ENCODE measurements at places on chromosomes 6 and 20. TPM values are rescaled to one million over a fixed set of nuclear protein-coding genes. Genes with fewer than 3 reads are reported as not detected.

DNA sequence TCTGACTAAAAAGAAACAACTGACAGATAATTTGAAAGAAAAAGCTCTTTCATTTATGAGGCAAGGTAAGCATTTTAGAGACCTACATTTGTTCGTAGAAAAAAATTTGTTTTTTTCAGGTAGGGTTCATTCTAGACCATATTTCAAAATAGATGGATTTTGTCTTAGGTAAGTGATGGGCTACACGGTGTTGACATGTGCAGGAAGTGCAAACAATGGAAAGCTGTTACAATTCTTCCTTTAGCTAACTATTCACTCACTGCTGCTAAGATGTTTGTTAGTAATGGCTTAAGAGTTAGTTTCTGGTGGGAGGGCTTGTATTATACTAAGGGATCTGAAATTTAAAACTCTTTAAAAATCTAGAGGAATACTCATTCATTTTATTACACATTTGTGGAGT lies 96.7 kb downstream of the CD109 start:
- H3K36me3 ChIP-seq = peaks cover 8% of the 10 kb centered on the region
- no peaks in the 10 kb centered on the region for H3K27me3 ChIP-seq
- no peak for DNase-seq

DNA sequence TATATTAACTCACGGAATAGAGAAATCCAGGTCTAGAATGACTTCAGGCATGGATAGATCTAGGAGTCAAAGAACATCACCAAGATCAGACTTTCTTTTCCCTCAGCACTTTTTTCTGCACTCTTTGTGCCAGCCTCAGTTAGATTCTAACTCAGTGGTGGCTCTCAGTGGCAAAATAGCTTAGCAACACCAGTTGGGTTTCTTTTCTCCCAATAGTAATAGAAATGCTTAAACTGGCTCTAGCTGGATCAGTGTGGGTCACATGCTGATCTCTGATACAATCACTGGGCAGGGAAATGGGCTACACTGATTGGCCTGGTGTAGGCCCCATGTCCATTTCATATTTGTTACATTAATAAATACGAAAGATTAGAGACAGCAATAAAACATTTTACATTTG lies 44.2 kb upstream of the ARFGEF2 start:
- H3K36me3 ChIP-seq = no peaks in the 10 kb centered on the region
- DNase-seq = no peak
- peaks cover 6% of the 10 kb centered on the region for H3K27me3 ChIP-seq
- no peak overlapping the region for H3K4me3 ChIP-seq
- peaks cover 3% of the 10 kb centered on the region for H3K4me1 ChIP-seq

The KCNG1 gene
- total RNA-seq = 13.0 TPM

The SPATS1 gene
- total RNA-seq = not detected

GRCh38 chr20:39944861-39945260 lies 744.2 kb downstream of the MAFB start:
- H3K36me3 ChIP-seq = no peaks in the 10 kb centered on the region
- peaks cover 32% of the 10 kb centered on the region for H3K4me1 ChIP-seq
- no peaks in the 10 kb centered on the region for H3K27me3 ChIP-seq

Measured in chondrocyte (in vitro differentiated cells).